Left ventricle myocardium inferior (tissue), 1 donor: ENCODE measurements at places on chromosomes 11 and 22.
A peak's percentile ranks its signal among the peaks of the same experiment; 100 is the strongest.

DNA sequence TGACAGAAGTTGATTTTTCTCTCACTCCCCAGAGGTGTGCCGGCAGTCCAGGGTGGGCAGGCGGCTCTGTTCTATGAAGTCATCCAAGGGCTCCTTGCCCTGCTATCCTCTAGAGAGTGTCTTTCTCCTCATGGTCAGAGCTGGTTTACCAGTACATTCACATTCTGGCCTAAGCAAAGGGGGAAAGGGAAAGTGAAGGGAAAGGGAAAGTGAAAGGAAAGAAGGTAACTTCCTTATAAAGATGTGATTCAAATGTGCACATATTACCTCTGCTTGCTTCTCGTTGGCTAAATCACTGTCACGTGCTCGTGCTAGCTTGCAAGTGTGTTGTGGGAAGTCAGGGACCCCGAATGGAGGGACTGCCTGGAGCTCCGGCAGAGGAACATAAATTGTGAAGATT, 2.9 kb upstream of the HTATIP2 start:
- no peak for DNase-seq

DNA sequence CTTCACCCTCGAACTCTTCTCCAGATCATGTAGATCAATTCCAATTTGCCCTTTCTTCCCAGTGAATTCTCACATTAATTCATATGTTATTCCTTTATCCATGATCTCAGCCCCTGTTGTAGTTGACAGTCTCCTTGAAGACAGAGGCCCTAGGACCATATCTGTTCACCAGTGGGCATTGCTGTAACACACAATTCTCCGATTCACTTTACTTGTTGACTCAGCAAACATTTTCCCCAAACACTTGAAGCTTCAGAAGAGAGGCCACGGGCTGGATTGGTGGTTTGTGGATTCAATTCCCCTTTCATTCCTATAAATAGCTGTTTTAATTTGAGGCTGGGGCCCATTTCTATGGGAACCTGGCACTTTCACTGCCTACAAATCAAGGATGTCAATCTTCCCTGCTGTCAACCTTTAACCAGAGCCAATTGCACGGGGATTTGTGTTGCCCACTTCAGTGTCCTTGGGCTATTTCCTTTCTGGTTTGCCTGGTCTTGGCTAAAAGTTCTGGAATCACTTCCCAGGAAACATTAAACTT, 393.0 kb upstream of the KIRREL3 start:
- no peak for DNase-seq

- peak; percentile 25 for DNase-seq
These were observed 557 bp downstream of the RANGAP1 start for GRCh38 chr22:41285441-41285819.

DNA sequence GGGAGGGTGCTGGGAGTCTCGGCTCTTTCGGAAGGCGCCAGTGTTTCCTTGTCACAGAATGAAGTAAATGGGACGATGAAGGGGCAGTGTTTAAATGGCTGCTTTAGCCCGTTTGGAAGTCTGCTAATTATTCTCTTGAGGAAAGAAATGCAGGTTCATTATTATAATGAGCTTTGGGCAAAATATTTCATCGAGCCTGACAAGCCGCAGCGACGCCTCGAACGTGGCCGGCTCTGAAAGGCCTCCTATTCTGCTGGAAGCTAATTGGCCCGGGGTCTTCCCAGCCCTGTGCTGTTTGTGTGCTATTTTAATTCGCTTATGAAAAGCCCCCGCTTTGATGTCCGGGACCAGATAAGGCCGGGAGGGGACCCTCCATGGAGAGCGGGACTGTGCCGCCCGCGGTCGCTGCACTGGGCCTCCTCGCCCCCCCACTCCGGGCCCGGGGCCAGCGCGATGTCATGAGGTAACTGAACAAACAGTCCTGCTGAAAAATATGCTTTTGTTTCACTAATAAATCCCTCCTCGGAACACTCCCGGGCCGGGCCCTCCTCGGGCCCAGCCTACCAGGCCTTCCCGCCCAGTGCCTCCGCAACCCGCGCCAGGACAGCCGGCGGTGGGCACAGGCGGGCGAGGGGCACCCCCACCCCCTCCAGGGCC, 78.4 kb downstream of the CDKN1C start:
- peak; percentile 81 for DNase-seq

DNA sequence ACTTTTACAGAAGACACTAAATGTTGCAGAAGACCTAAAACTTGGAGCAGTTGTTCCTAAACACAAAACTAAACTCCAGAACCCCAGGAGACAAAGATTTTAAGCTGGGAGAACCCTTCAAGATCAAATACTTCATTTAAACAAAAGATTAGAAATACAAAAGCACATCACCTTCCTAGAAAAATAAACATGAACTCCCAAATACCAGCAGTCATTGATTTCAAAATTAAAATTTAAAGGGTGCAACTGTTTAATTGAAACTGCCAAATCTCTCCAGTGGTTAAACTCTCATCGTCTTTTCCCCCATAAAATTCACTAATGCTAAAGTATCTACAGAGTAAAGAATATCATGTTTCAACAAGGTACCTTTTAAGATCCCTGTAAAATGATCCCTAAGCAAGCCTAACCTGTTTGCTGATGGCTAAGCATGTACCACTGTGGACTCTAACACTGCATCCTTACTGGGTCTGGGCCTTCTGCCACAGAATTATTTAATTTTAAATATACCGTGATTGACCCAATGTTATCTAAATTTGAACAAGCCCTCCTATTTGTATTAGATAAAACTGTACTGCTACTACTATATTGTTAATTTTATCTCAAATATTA, 53.7 kb upstream of the CCDC34 start:
- DNase-seq, result no peak

DNA sequence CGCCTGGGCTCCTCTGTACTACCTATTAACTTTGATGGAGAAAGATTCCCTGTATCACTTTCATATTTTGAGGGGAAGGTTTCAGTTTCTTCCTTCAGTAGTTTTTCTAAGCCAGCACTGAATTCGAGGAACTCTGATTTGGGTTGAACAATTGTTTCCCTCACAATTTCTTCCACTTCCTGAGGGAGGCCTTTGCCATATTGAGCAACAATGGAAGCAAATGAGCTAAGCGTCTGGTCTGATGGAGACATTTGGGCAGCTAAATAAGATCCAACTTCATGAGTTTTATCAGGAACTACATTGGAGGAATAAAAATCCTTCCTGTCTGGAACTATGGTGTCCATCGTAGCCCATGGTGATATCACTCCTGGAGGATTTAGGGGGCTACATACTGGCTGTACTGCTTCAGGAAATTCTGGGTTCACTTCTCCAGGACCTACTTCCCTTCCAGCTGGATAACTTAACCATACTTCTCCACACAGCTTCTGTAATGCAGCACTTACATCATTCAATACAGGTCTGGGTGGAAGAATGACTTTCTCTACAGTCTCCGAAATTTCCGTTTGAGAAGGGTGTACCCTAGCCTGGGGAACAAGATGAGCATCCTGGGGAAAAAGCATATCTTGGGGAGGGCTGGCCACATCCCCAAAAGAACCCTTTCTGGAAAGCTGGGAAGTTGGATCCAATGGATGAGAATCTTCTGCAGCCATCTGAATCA, 38.9 kb upstream of the CCDC89 start:
- DNase-seq, result no peak

DNA sequence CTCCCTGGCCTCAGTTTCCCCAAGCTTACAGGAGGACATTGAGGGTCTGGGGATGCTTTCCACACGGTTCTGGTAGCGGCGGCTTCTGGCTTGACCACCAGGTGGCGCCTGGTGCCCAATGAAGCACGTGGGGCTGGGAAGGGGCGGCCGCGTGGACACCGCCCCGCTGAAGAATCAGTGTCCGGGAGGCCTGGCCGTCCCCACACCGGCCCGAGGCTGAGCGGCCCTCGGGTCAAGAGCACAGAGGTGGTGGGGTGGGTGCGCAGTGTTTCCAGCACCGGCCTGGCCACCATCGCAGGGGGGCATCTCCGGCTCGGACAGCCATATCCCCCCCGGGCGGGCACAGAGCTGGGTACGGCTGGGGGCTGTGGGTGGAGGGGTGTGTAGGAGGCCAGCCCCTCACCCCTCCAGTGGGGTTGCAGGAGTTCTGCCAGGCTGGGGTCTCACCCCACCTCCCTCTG, 27.8 kb upstream of the PPARA start:
- DNase-seq, result peak; percentile 75

- no peak for DNase-seq
These were observed 285.2 kb downstream of the MIAT start for GRCh38 chr22:26942637-26942957.

DNA sequence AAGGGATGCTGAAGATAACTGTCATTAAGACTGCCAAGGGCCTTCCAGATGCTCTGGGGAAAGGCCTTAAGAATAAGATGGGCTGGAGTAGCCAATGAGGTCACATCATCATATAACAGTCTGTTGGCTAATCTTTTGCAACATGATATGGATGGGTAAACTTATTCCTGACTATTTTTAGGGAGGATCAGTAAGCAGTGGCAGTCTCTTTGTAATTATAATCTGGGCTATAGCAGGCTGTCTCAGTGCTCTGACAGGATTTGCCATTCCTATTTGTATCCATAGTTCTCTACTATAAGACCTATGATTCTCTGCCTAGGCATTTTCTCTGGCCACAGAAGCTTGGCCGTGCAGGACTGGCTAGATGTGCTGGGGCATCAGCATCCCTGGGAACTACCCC, 16.1 kb upstream of the CALCB start:
- DNase-seq, result no peak

GRCh38 chr11:106399624-106400023, 322.2 kb downstream of the AASDHPPT start:
- no peak for DNase-seq

- no peak for DNase-seq
These were observed 335 bp downstream of the TMEM138 start for GRCh38 chr11:61362542-61362875.

- DNase-seq, result no peak
These were observed 5.7 kb upstream of the MMP20 start for GRCh38 chr11:102630598-102631448.
